ENCODE measurements at places on chromosomes 5 and 9.
A peak's percentile ranks its signal among the peaks of the same experiment; 100 is the strongest.

GRCh38 chr5:142846406-142846805, 76.2 kb downstream of the ARHGAP26 start:
- DNase-seq = no peak

DNA sequence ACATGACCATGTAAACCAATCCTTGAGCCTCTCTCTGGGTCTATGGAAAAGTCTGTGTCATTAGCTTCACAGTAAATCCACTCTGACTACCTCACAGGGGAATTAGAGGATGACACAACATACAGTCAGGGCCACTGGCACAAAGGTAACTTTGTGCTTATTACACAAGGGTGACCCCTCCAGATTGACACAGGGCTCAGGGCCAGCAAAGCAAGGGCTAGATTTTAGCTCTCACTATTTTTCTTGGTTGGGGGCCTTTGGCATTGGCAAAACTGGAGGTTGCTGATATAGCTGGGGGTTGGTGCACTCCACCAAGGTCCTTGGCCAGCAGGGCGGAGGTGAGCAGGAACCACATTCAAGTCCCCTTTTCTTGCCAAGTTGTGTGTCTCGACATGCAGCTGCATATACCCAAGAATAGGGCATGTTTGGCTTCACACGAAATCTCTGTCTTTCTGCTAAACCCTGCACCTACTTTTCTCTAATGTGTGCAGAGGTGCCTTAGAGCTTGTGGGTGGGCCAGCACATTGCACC, 15.2 kb upstream of the OSMR start:
- DNase-seq = peak; percentile 72

DNA sequence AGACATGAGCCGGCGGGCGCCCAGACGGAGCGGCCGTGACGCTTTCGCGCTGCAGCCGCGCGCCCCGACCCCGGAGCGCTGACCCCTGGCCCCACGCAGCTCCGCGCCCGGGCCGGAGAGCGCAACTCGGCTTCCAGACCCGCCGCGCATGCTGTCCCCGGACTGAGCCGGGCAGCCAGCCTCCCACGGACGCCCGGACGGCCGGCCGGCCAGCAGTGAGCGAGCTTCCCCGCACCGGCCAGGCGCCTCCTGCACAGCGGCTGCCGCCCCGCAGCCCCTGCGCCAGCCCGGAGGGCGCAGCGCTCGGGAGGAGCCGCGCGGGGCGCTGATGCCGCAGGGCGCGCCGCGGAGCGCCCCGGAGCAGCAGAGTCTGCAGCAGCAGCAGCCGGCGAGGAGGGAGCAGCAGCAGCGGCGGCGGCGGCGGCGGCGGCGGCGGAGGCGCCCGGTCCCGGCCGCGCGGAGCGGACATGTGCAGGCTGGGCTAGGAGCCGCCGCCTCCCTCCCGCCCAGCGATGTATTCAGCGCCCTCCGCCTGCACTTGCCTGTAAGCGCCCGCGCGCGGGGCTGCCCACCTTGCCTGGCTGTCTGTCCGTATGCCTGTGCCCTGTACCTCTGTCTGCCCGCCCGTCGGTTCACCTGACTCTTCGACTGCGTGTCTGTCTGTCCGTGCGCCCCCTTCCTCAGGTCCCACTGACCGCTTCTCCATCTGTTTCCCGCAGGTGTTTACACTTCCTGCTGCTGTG, 412 bp downstream of the FGF18 start:
- peak; percentile 62 for DNase-seq

GRCh38 chr5:118687661-118688621, 300.4 kb downstream of the DTWD2 start:
- no peak for DNase-seq

Measured in T47D (cell line).